ENCODE measurements at places on chromosomes 1 and 21.

- no peak for DNase-seq
Observed at GRCh38 chr1:174217248-174217647, 57.9 kb downstream of the RABGAP1L start.

DNA sequence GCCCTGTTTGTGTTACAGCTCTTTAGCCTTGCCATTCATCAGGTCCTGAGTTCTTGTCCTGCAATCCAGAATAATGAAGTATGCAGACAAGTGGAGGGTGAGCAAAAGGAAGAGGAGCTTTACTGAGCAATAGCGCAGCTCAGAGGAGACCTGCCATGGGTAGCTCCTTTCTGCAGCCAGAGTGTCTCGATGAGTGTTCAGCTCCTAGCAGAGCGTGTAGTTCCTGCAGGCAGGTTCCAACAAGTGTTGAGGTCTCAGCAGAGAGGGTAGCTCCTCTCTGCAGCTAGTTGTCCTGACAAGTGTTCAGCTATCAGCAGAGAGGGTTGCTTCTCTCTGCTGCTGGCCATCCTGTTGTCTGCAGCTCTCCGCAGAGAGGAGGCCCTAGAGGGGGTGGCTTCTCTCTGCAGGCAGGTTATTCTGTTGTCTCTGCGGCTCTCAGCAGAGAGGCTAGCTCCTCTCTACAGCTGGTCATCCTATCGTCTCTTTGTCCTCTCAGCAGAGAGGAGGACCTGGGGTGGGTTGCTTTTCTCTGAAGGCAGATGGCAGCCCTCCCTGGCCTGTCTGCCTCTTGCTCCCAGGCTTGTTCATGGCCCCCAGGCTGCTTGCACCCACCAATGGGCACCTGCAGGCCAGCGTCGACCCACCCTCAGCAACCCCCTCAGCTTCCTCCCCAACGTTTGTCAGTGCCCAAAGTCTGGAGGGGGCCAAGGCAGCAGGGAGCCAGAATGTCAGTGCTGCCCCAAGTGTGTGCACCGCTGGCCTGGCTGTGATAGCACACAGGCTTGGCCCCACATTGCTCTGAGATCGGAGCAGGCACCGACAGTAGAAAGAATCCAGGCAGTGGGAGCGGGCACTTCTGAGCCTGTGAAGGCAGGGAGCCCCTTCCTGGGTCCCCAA lies 112.5 kb upstream of the RUNX3 start:
- DNase-seq: no peak

- DNase-seq: no peak
Observed at GRCh38 chr1:17639703-17640340, 100.3 kb downstream of the ARHGEF10L start.

- DNase-seq: no peak
Observed at GRCh38 chr1:107702946-107703571, 261.9 kb downstream of the VAV3 start.

- DNase-seq: no peak
Observed at GRCh38 chr1:44423591-44424537, 18.8 kb downstream of the RNF220 start.

DNA sequence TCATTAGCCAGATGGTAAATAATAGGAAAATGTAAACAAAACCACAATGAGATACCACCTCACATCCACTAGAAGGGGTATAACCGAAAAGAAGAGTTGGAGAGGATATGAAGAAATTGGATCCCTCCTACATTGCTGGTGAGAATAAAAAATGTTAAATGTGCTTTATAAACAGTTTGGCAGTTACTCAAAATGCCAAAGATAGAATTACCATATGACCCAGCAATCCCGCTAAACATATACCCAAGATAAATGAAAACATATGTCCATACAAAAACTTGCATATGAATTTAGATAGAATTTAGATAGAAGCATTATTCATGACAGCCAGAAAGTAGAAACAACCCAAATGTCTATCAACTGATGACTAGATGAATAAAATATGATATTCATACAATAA lies 4.4 kb upstream of the FMO2 start:
- no peak for DNase-seq

- no peak for DNase-seq
Observed at GRCh38 chr1:62045574-62045973, 149.1 kb upstream of the L1TD1 start.

- DNase-seq: no peak
Observed at GRCh38 chr1:95118710-95119109, 1.6 kb downstream of the TLCD4 start.

- DNase-seq: no peak
Observed at GRCh38 chr21:26136671-26137070, 33.9 kb downstream of the APP start.

DNA sequence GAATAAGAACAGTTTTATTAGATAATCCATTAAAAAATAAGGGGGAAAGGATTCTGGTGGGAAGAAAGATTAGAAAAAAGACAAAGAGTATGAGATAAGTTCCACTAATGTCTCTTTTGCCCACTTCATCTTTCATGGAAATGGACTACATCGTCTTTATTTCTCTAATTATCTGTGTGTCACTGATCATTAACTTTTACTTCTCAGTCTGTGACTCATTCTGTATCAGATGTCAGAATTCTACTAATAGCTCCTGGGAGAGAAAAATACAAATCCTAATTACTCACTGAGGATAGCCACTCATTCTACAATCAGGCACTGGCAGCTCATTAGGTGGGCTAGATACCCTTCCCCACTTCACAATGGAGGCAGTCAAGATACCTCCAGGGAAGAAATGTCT lies 41.7 kb downstream of the ILDR2 start:
- DNase-seq: no peak

- DNase-seq: no peak
Observed at GRCh38 chr1:163467289-163467688, 145.5 kb downstream of the NUF2 start.

DNA sequence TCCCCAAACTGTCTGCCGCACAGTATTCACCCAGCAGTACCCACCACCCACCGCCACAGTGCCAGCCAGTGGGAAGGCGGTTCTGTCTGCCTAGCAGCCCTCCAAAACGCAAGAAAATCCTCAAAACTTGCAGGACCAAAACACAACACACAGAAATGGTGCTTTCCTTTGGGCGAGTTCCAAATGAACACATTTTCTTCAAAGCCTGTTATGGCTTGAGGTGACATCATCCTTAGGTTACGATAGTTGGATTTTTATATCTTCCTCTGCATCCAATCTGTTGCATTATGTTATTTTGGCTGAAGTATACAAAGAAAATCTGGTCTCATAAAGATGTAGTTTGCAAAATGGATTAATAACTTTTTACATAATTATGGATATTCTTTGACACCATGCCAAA lies 8.4 kb upstream of the SPRR3 start:
- DNase-seq: no peak

DNA sequence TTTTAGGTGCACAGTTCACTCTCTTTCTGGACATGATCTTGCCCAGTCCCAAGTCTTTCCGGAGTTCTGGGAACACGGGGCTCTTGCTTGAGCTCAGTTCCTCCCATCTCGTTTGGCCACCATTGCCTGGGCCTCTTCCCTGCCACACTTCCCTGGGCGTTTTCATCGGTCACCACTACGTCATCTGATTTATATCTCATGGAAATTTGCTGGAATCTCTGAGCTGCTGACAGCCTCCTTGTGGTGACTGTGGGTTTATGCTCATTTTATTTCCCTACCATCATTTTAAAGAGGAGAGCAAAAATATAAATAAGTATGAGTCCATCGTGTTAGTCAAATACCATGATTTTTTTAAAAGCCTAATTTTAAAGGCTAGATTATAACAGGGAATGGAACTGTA lies 449.1 kb upstream of the KAZN start:
- DNase-seq: no peak

DNA sequence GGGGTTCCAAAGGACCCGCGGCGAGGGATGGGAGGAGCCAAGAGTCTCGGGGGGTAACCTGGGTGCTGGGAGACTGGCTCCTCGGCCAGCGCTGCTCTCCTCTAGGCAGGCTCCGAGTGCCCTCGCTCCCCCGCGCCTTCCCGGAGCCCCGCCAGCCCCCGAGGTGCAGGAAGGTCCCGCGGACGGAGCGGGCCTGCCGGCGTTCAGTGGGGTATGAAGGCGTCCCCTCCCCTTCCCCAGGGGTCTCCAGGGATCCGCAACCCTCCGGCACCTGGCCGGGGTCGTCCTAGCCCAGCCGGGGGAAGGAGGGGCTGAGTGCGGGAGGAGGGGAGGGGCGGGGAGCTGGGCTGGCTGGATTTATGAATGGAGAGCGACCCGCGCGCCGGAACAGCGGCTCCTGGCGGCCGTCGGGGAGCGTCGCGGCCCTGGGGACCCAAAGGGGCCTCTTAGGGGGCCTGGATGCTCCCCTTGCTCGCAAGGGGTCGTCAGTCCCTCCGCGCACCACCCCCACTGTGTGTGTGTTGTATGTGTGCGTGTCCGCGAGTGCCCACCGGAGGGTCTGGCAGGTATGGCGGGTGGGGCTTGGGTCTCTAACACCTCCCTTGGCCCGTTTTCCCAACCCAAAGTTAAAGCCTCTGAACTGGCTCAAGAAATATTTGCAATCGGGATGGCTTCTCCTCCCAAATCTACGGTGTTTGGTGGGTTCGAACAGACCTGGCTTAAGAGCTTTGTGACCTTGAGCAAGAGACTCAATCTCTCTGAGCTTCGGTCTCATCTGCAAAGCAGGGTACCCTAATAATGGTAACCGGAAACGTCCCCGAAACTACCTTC lies 642 bp downstream of the HCRTR1 start:
- DNase-seq: peak; percentile 86

DNA sequence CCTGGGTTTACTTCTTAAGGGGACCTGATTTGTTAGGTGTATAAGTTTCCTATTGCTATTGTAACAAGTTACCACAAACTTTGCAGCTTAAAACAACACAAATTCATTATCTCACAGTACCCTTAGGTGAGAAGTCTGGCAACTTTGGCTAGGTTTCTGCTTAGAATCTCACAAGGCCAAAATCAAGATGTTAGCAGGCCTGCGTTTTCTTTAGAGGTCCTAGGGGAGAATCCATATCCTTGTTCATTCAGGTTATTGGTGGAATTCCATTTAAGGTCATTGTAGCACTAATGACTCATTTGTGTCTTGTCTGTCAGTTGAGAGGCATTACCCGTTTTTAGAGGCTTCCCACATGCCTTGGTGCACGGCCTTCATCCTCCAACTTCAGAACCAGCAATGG lies 8.2 kb upstream of the SH2D1B start:
- DNase-seq: no peak

DNA sequence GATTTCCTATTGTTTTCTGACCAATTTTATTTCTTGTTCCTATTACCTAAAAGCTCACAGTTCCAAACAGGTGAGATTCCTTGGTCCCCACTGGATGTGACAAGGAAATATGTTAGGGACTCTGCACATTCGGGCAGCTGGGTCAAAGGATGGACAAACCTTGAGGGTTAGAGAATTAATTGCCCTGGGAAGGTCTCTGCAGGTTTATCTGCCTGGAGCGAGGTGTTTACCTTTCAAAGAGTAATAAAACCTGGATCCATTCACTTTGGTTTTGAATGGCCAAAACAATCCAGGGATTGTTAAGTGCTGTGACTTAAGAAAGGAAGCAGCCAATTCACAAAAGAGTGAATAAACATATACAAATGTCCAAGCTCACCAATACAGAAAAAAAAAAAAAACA lies 33.6 kb upstream of the RAB4A start:
- DNase-seq: no peak

- DNase-seq: no peak
Observed at GRCh38 chr1:234861761-234862160, 251.8 kb upstream of the IRF2BP2 start.

DNA sequence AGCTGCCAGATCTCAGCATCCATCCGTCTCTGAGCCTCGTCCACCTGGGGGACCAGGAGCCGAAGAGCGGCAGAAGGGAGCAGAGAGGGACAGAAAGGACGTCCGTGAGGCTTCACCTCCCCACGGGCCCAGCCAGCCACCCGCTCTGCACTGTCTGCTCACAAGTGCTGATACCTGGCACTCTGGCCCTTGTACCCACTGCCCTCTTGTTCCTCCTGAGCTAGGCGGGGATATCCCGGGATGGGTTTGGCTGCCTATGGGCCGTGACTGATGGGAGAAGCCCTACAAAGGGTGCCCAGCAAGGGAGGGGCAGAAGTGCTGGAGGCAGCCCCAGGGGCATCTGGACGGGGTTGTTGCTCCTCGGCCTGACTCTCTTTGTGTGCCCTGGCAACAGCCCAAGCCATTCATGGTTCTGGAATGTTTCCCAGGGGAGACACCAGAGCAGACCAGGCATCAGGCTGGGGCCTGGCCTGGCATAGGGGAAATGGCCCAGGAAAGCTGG lies 57.6 kb downstream of the LDLRAD2 start:
- no peak for DNase-seq

GRCh38 chr1:47399138-47399845 lies 16.8 kb upstream of the FOXE3 start:
- no peak for DNase-seq

- DNase-seq: no peak
Observed at GRCh38 chr21:37562920-37563640, 196.5 kb downstream of the DYRK1A start.

- no peak for DNase-seq
Observed at GRCh38 chr21:36799869-36800268, 101.0 kb downstream of the SIM2 start.

DNA sequence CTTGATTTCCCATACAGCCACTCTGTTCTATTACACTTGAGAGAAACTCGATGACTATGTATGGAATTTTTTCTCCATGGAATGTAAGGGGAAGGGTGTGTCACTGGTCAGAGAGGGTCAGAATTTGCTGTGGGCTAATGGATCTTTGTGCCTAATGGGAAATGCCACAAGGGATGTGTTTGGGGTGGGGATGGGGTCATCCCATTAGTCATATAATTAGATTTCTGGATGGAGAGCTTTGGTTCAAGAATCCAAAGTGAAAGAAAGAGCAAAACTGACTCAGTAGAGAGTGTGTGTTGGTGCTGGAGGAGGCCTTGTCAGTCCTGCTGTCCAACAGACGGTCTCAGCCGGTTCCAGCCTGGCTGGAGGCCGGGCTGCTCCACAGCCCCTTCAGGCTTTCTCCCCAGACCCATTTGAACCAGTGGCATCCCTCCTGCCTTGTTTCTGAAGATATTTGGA lies 86.4 kb downstream of the LAMC2 start:
- no peak for DNase-seq

- peak; percentile 71 for DNase-seq
Observed at GRCh38 chr1:165352442-165353293, 3.8 kb downstream of the LMX1A start.
